Transverse colon (tissue), 4 donors: ENCODE measurements at places on chromosomes 4 and X. TPM values are rescaled to one million over a fixed set of nuclear protein-coding genes. Genes with fewer than 3 reads are reported as not detected.

The SLC25A53 gene
- 23.3 TPM for total RNA-seq

The SH3RF1 gene
- 63.4 TPM for total RNA-seq

The SLC9B2 gene
- total RNA-seq, result 10.5 TPM

The NOX1 gene
- total RNA-seq, result 31.8 TPM

The P2RY10 gene
- total RNA-seq, result not detected

The OTC gene
- total RNA-seq, result 1.4 TPM

The RHOH gene
- 4.1 TPM for total RNA-seq

The PRR32 gene
- not detected for total RNA-seq

The HMGB2 gene
- total RNA-seq, result 30.6 TPM

The TCEAL7 gene
- 2.8 TPM for total RNA-seq

The ARSD gene
- 65.4 TPM for total RNA-seq
